ENCODE measurements at places on chromosomes 7 and 10.

GRCh38 chr10:13669182-13669855 lies 82.6 kb downstream of the PRPF18 start:
- no peak for DNase-seq

DNA sequence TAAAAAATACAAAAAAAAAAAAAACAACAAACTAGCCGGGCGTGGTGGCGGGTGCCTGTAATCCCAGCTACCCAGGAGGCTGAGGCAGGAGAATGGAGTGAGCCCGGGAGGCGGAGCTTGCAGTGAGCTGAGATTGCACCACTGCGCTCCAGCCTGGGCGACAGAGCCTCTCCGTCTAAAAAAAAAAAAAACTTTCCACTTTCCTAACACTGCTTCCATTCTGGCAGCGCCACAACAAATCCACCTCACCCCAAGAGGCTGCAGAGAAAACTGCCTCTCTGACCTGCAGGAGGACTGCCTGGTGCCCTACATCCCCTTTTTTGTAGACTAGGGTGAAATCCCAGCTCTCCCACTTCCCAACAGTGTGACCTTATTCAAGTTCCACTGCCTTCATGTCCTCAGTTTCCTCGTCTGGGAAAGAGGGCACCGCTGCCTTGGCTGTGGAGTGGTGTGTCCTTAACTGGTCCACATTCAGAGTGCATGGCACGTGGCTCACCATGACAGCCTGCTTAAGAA lies 2.6 kb upstream of the MBL2 start:
- no peak for DNase-seq

DNA sequence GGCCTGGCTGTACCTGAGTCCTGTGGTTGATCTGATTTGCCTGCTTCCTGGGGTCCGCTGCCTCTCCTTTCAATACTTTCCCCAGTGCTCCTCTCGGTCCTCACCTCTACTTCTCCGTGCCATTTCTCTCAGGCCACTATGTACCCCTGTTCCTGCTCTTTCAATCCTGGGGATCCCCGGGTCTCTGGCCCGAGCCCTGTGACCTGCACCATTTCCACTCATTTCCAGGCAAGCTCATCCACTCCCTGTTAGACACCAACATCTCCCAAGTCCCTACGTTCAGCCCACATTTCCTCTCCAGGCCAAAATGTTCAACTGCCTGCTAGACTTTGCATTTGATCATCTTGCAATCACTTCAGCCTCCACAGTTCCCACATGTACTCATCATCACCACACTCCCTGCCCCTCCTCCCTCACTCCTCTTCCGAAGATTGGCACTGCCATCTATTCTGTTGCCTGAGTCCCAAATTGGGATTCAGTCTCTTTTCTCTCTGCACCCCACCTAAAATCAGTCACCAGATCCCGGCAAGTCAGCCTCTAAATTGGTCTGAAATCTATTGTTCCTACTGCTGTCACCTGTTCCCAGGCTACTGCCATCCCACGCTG lies 34.4 kb upstream of the ZMIZ1 start:
- DNase-seq = no peak

- DNase-seq = no peak
Observed at GRCh38 chr10:26557641-26558014, 119.5 kb downstream of the APBB1IP start.

DNA sequence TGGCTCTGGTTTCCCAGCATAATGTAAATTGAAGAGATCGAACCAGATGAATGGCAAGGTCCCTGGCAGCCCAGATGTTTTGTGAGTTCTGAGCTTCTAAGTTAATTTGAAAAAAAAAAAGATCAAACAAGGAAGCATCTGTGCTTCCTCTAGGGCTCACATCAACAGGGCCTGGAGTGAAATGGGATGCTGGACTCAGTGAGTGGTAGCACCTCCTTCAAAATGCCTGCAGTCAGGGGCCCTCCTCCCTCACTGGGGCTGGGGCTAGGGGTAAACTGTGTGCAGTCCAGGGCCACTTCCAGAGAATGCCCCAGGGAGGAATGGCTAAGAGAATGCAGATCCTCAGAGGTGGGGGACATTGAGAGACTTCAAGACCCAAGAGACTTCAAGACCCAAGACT lies 6.0 kb upstream of the CUEDC2 start:
- DNase-seq = no peak

- peak; percentile 88 for DNase-seq
Observed at GRCh38 chr7:135774284-135774683, 25.7 kb upstream of the FAM180A start.

GRCh38 chr10:7260912-7261311 lies 149.9 kb downstream of the SFMBT2 start:
- DNase-seq = no peak

GRCh38 chr10:2207246-2207922 lies 470.1 kb upstream of the ADARB2 start:
- DNase-seq = no peak

- no peak for DNase-seq
Observed at GRCh38 chr7:87345962-87346371, 503 bp downstream of the CROT start.

DNA sequence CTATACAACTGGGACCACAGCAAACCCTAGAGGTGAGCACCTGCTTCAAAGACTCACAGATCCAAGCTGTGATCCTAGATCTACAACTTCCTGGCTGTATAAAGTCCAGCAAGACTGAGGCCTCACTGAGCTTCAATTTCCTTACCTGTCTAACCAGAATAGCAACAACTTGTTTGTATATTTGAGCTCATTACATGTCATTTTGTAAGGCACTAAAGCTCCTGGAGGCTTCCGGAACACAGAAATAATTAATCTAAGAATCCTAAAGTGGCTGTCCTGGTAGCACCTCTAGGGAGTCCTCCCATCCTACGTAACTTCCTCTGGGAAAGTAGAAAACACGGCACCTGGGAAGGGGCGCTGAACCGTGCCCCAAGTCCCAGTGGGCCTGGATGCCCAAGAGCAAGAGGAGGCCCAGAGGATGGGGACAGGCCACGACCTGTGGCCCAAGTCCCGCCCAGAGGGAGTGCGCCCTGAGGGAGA lies 39.4 kb downstream of the HK1 start:
- no peak for DNase-seq

GRCh38 chr7:93310346-93310745 lies 78.2 kb downstream of the VPS50 start:
- no peak for DNase-seq

GRCh38 chr10:102072673-102073527 lies 7.8 kb downstream of the HPS6 start:
- peak; percentile 37 for DNase-seq

GRCh38 chr7:155984609-155985405 lies 172.5 kb upstream of the SHH start:
- DNase-seq = no peak

GRCh38 chr7:47573758-47574481 lies 8.0 kb downstream of the TNS3 start:
- no peak for DNase-seq

DNA sequence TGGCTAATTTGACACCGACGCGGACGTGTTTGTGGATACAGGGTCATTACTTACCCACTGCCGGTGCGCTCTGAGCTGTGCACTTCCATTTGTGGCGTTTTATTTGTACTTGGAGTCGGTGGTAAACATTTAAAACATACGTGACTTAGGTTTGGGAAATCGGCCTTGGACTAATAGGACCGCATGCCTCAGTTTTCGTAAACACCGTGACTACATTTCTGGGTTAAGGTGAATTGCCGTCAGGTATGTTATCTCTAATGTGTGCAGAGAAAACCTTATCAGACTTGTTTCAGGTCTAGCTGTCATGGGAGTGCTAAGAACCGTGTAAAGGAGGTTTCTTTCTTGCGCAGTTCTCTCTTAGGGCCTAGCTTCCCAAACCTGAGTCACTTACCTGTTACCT lies 51.7 kb upstream of the NCF1 start:
- no peak for DNase-seq

DNA sequence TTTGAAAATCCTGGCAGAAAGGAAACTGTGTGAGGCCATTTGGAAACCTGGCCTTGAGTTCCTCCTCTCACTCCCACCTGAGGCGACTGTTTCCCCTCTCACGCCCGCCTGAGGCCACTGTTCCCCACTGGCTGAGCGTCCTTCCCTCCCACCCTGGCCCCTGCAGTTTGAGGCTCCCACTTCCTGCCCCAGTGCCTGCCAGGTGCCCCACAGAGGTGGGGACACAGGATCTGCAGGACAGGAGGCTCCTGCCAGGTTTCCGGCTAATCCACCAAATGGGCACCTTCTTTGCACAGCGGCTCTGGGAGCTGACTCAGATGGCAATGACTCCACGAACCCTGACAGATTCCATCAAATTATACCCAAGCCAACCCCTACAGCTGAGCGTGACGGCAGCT lies 24.3 kb upstream of the LARP4B start:
- no peak for DNase-seq

- DNase-seq = no peak
Observed at GRCh38 chr7:151383638-151384351, 26.0 kb downstream of the WDR86 start.

- DNase-seq = no peak
Observed at GRCh38 chr10:11301571-11302111, 284.0 kb downstream of the CELF2 start.

- DNase-seq = no peak
Observed at GRCh38 chr10:25573316-25573715, 360.7 kb upstream of the MYO3A start.

GRCh38 chr7:31882187-31882586 lies 188.0 kb downstream of the PDE1C start:
- DNase-seq = no peak

GRCh38 chr10:99658622-99659030 lies 683 bp upstream of the ENTPD7 start:
- DNase-seq = no peak

DNA sequence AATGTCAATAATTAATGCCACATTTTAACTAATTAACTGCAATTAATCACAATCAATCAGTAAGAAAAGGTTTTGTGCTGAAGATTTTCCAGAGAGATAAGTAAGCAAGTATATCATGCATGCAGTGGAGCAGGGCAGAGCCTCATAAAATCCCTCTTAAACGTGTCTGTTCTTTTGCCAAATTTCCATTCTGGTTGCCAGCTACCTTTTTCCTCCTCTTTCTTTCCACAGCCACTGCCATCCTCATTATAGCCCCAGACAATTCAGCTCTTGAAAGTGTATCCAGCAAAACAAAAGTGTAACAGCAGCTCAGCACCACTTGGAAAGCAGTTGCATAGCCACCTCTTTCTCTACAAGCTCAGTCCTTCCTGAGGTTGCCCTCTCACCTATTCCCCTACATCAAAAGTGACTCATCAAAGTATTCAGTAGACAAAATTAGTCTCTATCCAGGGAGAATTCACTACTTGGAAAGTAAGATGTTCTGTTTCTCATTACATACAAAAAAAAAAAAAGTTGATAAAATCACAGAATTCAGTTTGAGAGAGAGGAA lies 26.9 kb upstream of the EPHB6 start:
- DNase-seq = no peak

- no peak for DNase-seq
Observed at GRCh38 chr7:137987968-137988367, 13.9 kb downstream of the CREB3L2 start.

DNA sequence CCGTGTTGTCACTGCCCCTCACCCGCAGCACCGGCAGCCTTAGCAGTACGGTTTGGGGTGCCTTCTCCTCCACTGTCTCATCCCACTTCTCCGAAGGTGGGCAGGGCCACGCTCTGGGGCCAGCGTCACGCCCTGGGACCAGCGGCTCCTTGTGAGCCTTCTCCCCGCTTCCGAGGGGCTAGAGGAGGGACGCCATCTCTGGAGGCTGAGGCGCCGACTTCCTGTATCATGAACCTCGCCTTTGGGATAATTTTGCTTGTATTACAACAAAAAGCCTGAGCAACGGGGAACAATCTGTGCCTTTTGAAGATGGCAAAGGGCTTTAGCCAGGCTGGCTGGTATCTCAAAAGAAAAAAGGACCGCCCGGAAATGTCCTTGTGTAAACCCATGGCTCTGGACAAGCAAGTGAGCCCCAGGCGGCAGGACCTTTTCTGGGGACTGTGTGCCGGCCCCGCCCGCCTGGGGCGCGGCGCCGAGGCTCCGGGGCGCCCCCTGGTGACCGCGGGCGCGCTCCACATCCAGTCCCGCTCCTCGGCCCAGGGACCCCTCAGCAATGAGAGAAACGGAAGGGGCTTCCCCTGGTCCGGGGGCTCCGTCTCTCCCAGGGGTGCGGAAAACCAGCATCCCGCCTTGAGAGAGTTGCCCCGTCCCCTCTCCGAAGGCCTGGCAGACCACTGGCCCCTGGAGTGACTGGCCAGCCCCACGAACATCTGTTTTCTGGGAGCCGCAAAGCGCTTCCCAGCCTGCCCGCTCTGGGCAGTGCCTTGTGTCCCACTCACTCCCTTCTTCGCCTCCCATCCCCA lies 3.8 kb downstream of the DEPP1 start:
- DNase-seq = no peak

DNA sequence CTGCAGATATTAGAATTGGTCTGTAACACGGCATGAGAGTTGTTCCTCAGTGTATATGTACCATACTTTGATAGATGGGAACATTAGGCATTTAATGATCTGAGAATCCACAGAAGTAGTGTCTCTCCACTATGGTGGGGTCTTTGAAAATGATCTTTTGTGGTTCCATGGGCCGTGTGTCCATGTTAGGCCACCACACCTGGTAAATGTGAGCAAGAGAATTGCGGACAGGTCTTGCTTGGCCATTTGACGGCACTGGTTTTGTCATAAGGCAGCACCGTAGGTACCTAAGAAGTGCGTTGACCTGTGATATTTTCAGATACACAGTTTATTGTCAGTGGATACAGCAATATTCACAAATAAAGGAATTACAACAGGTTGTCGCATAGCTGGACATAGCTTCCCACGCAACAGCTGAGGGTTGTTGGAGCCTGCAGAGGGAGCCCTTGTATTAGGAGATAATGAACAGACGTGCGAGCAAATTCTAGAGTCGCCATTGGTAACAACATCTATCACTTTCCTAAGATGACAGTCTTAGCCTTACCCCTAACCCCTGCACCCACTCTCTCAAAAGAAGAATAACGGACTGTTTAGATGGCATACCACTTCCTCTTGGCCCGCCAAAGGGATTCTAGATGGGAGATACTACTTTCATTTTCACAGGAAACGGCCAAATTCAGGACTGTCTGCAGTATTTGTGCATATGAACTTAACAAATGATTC lies 111.4 kb downstream of the COL28A1 start:
- DNase-seq = peak; percentile 75

- no peak for DNase-seq
Observed at GRCh38 chr10:70477661-70478162, 855 bp upstream of the PALD1 start.

DNA sequence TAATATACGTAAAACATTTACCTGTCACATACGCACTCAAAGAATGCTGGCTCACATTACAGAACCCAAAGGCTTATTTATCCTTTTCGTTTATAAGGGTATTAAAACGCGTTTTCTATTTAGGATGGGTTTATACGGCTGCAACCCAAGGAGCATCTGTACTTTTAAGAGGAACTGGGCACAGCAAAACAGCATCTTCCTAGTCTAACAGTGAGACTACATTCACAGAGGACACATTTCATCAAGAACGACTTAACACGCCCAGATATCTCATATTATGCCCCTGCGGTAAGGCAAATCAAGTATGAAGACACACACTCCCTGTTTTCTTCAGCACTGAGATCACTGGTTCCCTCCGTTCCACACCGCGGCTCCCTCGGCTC lies 533 bp upstream of the DMTF1 start:
- no peak for DNase-seq

- DNase-seq = no peak
Observed at GRCh38 chr10:36266923-36267322, 624.8 kb upstream of the FZD8 start.
